ENCODE measurements at places on chromosomes 3 and 15.
A peak's percentile ranks its signal among the peaks of the same experiment; 100 is the strongest.

DNA sequence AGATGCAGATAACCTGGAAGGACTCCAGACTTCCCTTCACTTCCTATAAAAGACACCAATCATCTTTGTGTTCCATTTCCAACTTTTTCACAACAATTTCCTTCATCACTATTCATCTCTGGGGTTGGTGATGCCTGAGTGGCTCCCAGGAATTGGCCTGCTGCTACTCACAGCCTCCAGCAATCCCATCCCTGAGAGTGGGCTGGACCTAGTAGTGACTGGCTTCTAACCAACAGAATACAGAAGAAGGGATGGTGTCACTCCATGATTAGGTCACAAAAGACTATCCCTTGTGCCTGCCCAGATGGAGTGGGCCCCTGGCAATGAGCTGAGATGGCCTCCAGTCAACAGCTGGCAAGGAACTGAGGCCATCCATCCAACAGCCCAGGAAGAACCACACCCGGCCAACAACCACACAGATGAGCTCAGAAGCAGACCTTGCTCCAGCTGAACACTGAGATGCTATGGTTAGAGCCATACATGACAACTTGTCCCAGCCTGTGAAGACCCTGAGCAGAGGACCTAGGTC is 20.9 kb downstream of the OCA2 start:
- no peak for DNase-seq

GRCh38 chr3:128680603-128681368 is 30.2 kb upstream of the RPN1 start:
- DNase-seq, result peak; percentile 98

- DNase-seq, result no peak
These were observed 281.1 kb upstream of the TPRG1 start for GRCh38 chr3:188890572-188891270.

GRCh38 chr3:158970006-158970405 is 168.2 kb downstream of the MFSD1 start:
- no peak for DNase-seq

GRCh38 chr15:93257920-93258319 is 168.9 kb upstream of the RGMA start:
- no peak for DNase-seq

DNA sequence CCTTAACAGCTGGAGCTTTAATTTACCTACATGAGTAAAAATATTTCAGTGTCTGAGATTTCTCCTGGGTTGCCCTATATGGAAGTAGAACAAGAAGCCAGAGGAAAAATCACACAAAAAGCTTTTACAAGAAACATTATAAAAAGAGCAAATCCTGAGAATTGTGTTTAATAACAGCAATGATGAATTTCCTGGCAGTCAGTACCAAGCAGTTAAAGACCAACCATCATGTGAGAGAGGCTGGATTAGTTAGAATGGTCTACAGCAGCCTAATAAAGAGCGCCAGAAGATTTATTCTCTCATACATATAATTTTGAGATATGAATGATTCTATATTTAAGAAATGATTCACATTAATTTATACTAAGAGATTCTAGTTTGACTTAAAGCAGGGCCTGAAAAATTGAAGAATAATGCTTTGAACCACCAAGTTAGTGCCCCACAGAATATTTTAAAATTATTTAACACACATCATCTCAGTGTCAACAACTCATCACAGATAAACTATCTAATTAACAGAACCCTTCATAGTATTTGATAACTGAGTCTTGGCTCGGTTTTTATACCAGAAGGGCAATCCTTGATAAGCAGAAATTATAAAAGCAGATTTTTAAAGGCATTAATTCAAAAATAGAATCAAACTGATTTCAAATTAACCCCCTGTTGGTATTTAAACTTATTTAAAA is 59.9 kb upstream of the DPH6 start:
- no peak for DNase-seq

DNA sequence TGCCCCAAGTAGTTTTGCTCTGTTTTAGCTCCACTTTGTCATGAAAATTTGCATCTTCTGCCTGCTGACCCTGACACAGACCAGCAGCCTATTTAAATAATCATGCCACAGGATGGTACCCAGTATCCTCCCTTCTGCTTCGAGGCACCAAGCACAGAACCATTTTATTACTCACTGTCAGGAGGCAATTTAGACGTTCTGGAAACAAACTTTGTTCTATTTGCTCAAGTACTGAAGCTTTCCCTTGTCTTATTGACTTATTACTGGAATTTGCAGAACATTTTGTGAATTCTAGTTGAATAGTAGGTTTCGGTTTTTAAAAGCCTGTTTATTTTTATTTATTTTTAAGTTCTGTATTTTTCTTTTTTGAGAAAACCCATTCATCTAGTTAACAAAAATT is 279.6 kb upstream of the GADL1 start:
- no peak for DNase-seq

- DNase-seq, result no peak
These were observed 120.1 kb downstream of the OXNAD1 start for GRCh38 chr3:16385151-16385550.

DNA sequence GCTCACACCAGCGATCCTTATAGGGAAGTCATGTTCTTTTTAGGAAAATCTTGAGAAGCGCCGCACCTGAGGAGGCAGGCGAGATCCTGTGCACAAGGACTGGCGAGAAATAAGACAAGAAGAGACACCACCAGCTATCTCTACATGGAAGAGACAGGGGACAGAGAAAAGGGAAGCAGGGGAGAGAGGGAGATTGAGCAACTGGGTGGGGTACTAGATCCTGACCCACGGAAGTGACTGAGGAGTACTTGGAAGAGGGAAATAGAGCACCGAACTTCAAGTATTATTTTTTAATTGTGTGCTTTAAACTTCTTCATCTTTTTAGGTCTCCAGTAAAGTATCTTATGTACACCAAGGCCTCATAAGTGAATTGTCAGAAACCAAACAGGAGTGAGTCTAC is 742.0 kb upstream of the LMCD1 start:
- no peak for DNase-seq

GRCh38 chr15:31953478-31953877 is 76.8 kb upstream of the CHRNA7 start:
- DNase-seq, result no peak

- no peak for DNase-seq
These were observed 905.6 kb downstream of the NAALADL2 start for GRCh38 chr3:175764722-175765121.
